Neural progenitor cell (in vitro differentiated cells): ENCODE measurements at places on chromosomes 7 and 10.

- H3K27me3 ChIP-seq, result peaks cover 50% of the 10 kb centered on the region
- H3K4me3 ChIP-seq, result peak within 1 kb of the TSS; percentile 69
- H3K36me3 ChIP-seq, result no peaks in the 10 kb centered on the region
- DNase-seq, result peak; percentile 79
Observed at GRCh38 chr10:61900829-61901792, at the start of gene ARID5B. TSS of gene ARID5B (plus strand) at chr10:61901699. CDS start at chr10:61901710, 11 bp downstream.

DNA sequence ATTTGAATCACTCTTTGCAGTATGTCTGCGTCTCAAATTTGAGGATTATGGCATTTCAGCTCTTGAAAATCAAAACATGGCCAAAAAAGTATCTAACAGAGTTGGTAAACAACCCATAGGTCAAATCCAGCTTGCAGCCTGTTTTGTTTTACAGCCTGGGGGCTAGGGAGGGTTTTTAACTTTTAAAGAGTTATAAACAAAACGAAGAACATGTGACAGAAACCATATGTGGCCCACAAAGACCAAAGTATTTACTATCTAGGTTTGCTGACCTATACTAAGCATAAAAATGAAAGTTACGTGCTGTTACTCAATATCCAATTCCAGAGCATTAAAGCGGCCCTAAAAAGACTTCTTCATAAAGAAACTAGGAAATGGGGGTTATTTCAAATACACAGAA, 55.5 kb upstream of the STARD3NL start:
- DNase-seq, result no peak
- H3K27ac ChIP-seq, result no peak overlapping the region
- H3K27me3 ChIP-seq, result no peaks in the 10 kb centered on the region
- H3K4me3 ChIP-seq, result no peak overlapping the region
- H3K36me3 ChIP-seq, result no peaks in the 10 kb centered on the region

DNA sequence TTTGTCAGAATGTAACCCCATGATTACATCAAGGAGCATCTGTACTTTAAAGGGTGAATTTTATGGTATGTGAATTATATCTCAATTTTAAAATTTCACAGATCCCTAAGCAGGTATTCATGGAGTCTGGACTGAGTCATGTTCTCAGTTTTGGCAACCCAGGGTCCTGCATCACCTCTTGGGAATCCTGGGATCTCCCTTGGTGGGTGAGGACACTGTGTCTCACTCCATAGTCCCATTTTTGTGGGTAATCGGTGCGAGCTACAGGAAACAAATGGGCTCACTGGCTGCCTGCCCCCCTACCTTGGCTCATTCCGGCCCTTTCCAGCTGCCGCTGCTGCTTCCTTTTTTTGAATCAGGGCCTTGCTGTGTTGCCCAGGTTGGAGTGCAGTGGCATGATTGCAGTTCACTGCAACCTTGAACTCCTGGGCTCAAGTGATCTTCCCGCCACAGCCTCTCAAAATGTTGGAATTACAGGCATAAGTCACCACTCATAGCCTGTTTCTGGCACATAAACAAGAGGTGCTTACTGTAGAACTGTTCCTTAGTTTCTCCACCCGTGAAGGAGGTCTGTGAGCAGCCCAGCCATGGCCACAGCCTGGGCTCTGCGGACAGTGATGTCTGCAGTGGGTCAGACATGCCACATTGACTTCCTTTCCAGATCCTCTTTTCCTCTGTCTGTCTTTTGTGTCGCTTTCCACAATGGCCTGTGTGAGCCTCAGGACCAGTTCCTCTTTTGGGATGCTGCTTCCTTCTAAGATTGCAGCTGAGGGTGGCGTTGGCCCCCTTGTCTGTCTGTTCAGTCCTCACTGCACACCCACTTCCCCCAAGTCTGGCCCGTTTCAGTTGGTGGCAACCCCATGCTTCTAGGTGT, 14.5 kb downstream of the PALD1 start:
- no peak overlapping the region for H3K27ac ChIP-seq
- H3K4me3 ChIP-seq, result no peak overlapping the region
- no peak for DNase-seq

DNA sequence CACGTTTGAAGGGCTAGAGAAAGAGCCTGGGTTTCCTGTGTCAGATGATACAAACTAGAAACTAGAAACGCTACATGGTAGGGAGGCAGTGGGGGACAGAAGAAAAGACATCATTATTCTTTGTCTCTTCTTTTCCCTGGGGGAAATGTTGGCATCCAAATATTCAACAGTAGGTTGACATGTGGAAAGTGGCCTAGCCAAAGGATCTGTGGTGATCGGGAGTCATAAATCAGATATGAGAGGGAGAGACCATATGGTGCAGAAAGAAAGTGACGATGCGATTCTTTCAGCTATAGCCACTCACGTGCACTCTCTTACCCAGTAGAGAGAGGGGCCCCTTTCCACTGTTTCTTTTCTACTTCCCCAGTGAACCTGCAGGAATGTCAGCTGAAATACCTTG, 964.7 kb downstream of the LRMDA start:
- H3K36me3 ChIP-seq, result no peaks in the 10 kb centered on the region
- H3K4me1 ChIP-seq, result peaks cover 6% of the 10 kb centered on the region
- no peak overlapping the region for H3K4me3 ChIP-seq
- no peak overlapping the region for H3K27ac ChIP-seq

DNA sequence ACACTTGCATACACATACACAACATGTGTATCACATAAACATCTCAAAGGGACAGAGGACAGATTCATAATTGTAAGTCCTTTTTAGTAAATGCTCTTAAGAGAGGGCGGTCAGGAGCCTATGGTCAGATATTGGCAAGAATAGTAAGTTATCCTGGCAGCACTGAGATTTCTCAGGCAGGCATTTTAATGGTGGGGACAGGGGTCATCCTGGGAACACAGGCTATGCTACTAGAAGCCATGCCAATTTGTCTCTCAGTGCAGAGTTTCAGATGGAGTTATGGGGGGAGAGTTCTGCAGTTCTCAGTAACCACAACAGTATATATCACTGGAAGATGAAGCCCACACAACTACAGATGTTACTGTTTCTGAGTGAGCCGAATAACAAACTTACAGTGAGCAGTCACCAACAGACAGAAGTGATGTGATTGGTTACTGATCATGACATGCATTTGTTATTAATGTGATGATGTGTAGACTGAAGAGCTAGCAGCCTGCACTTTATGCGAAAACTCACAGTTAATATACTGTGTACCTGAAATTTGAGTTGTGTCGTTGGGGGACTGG, 16.4 kb downstream of the ZNF487 start:
- no peaks in the 10 kb centered on the region for H3K27me3 ChIP-seq
- peaks cover under 1% of the 10 kb centered on the region for H3K4me1 ChIP-seq
- no peak overlapping the region for H3K4me3 ChIP-seq
- H3K36me3 ChIP-seq, result no peaks in the 10 kb centered on the region
- DNase-seq, result no peak

DNA sequence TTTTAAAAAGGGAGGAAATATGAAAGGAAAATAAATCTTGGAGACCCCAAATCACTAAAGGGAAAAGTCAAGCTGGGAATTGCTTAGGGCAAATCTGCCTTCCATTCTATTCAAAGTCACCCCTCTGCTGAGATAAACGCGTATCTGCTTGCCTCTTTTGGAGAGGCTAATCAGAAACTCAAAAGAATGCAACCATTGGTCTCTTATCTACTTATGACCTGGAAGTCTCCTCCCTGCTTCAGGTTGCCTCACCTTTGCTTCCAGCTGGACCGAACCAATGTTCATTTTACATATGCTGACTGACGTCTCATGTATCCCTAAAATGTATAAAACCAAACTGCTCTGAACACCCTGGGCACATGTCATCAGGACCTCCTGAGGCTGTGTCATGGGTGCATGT, 14.7 kb downstream of the ATAD1 start:
- no peaks in the 10 kb centered on the region for H3K27me3 ChIP-seq
- H3K36me3 ChIP-seq, result peaks cover 67% of the 10 kb centered on the region
- DNase-seq, result no peak
- H3K27ac ChIP-seq, result no peak overlapping the region
- H3K4me1 ChIP-seq, result no peaks in the 10 kb centered on the region
- no peak overlapping the region for H3K4me3 ChIP-seq

GRCh38 chr10:48796713-48797245, 112.1 kb downstream of the WDFY4 start:
- no peaks in the 10 kb centered on the region for H3K4me1 ChIP-seq
- no peaks in the 10 kb centered on the region for H3K27me3 ChIP-seq
- H3K4me3 ChIP-seq, result no peak overlapping the region

DNA sequence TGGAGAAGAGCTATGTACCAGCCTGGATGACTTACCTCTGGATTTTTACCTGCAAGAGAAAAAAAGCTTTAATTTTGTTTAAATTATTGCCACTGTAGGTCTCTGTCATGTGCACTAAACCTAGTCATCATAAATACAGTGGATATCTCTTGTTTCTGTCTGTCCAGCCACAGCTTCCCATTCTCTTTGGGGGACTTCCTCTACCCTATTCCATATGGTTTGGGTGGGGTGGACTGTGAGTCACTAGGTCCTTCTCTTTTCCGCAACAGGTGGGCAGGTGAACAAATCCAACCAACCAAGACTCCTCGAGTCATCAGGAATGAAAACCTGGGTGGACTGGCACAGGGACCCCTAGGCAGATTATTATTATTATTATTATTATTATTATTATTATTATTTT, 87.3 kb upstream of the CYTH3 start:
- no peak overlapping the region for H3K27ac ChIP-seq
- no peaks in the 10 kb centered on the region for H3K4me1 ChIP-seq
- no peak overlapping the region for H3K4me3 ChIP-seq
- DNase-seq, result no peak

DNA sequence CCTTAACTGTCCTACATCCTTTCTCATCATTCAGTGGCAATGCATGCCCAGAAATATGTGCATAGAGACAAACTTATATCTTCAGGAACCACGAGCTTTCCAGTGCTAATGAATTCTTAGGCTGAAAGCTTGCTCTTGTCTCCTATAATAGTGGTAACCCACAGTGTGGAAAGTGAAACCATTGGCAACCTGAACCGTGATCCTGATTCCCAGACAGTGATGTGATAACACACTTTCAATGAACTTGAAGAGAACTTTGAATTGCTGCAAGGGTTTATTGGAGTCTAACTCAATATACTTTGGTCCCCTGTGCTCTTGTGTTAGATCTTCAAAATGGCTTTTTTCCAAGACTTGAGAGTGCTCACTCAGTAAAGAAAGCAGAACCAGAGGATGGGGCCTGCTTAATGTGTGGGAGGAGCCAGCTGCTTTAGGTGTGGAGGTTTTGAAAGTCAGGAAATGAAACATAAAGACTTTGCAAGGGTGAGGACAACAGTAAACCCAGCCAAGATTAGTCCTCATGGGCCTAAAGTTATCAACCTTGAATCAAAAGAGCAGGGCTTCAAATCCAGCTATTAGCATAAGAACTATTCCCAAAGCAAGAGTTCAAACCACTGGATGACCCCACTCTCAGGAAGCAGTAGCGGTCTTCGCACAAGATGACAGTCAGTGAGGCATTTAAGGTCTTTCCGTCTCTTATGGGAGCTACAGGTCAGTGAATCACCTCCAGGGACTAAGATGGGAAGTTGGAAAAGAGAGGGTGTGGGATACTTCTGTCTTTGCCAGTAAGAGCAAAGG, 332.4 kb upstream of the NRP1 start:
- no peaks in the 10 kb centered on the region for H3K27me3 ChIP-seq
- H3K4me3 ChIP-seq, result no peak overlapping the region
- no peak for DNase-seq
- H3K4me1 ChIP-seq, result peaks cover 2% of the 10 kb centered on the region

- no peak overlapping the region for H3K4me3 ChIP-seq
- H3K36me3 ChIP-seq, result no peaks in the 10 kb centered on the region
- H3K27ac ChIP-seq, result no peak overlapping the region
Observed at GRCh38 chr10:3166496-3167290, 5.9 kb downstream of the PITRM1 start.

DNA sequence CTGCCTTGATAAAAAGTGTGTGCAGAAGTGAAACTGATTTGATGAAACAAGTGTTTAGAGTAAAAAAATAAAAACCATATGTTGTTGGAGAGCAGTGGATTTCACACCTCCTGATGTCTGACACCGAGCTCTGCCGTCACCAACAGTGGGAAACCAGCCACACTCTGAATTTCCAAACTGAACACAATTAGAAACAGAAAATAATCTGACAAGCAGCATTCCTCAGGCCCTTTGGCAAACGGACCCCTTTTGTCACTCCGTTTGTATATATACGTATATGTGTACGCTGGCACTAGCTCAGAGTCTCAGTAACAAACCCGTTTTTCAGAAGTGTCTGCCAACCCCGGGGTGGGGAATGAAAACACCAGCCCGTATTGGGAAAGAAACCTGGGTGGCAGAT, 32.4 kb downstream of the TACC2 start:
- no peaks in the 10 kb centered on the region for H3K36me3 ChIP-seq
- DNase-seq, result no peak
- H3K4me1 ChIP-seq, result peaks cover 36% of the 10 kb centered on the region
- H3K27ac ChIP-seq, result no peak overlapping the region

DNA sequence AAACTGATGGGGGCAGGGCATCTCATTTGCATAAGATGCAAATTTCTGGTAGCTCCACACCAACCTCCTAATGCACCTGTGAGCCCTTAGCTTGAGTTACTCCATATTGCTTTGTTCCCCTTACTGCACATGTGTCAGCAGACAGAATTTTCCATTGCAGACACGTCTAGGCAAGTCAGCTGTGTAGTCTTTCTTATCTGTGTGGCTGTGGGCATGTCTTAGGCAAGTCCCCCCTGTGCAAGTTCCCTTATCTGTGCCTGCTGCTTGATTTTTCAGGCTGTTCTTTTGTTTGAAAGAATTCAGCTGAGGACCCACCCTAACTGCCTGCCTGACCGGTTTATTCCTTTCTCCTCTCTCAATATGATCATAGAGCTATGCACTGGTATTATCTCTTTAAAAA, 28.5 kb upstream of the TRIM24 start:
- H3K36me3 ChIP-seq, result no peaks in the 10 kb centered on the region
- no peaks in the 10 kb centered on the region for H3K4me1 ChIP-seq
- H3K27me3 ChIP-seq, result no peaks in the 10 kb centered on the region

DNA sequence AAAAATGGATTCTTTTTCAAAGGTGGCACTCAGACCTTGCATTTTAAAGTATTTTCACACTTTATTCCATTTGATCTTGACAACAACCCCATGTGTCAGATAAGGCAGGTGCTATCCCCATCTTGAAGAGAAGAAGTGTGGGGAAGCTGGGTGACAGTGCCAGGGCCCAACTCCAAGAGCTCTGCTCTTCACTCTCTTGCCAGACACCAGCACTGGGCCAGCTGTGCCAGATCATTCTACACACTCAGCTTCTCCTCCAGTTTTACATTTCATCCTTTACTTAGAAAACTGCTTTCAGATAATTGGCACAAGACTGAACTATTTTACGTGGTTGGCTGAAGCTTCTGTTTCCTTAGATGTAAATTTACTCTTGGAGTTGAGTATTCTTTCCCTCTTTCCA, 64.4 kb downstream of the ENO4 start:
- H3K27me3 ChIP-seq, result no peaks in the 10 kb centered on the region
- no peak overlapping the region for H3K27ac ChIP-seq
- peaks cover 32% of the 10 kb centered on the region for H3K4me1 ChIP-seq
- DNase-seq, result no peak
- no peak overlapping the region for H3K4me3 ChIP-seq

DNA sequence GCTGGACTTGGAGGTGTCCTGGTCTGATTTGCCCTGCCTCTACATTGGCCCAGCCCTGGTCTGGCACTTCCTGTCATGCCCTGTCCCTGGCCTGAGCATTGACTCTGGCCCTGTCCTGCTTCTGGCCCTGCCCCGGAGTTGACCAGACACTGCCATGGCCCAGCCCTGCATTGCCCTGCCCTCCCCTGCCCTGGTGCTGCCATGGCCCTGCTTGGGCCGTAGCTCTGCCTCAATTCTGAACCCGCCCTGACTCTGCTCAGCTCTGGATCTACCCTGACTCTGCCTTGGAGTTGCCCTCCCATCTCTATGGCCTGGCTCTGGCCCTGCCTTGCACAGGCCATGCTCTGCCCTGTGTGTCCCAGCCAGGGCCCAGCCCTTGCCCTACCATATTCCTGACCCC, 647.1 kb downstream of the ZNF37A start:
- no peak overlapping the region for H3K27ac ChIP-seq
- H3K36me3 ChIP-seq, result no peaks in the 10 kb centered on the region
- DNase-seq, result no peak
- no peaks in the 10 kb centered on the region for H3K27me3 ChIP-seq
